ENCODE measurements at places on chromosomes 3 and 15.

- DNase-seq: no peak
Observed at GRCh38 chr3:102514241-102514640, 79.4 kb downstream of the ZPLD1 start.

- no peak for DNase-seq
Observed at GRCh38 chr3:148600440-148600839, 97.3 kb upstream of the AGTR1 start.

GRCh38 chr15:98391568-98391967, 256.8 kb upstream of the IGF1R start:
- DNase-seq: no peak

DNA sequence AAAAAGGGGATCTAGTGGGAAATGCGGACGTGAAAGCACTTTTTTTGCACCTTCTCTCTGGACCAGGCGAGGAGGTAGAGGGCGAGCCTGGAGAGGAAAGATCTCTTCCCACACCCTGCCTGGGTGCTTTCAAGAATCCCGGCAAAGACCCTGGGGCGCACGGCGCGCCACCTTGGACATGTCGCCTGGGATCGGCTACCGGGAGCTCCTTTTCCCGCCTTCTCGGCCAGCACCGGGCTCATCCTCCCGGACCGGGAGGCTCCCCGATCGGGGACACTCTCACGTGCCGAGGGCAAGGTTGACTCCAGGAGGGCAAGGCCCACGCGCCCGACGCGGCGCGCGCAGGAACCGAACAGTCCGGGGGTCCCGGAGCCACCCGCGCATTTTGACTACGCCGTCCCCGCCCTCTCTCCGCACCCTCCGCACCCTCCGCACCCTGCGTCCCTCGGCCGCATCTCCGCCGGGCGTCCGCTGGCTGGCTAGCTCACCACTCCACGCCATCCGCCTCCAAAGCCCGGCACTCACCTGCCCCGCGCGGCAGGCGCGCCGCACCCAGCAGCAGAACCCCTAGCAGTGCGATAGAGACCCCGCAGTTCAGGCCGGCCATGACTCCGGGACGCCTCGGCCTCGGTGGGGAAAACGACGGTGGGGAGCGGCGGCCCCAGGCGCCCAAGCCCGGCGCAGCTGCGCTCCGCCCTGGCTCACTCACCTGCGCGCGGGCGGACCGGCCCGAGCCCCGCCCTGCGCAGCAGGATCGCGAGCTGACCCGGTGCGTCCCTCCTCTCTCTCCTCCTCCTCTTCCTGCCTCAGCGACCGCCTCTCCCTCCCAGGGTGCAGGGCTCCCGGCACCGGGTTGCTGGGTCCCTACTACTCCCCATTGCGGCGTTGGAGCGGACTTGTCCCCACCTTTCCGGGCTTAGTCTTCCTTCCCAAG, at the start of gene CDCP1:
CDCP1 (minus strand) TSS at position 698 of the 934 bp plus-strand sequence; CDS start at position 607, 91 bp downstream.
- DNase-seq: no peak

GRCh38 chr3:183255348-183255730, 2.3 kb downstream of the B3GNT5 start:
- no peak for DNase-seq

DNA sequence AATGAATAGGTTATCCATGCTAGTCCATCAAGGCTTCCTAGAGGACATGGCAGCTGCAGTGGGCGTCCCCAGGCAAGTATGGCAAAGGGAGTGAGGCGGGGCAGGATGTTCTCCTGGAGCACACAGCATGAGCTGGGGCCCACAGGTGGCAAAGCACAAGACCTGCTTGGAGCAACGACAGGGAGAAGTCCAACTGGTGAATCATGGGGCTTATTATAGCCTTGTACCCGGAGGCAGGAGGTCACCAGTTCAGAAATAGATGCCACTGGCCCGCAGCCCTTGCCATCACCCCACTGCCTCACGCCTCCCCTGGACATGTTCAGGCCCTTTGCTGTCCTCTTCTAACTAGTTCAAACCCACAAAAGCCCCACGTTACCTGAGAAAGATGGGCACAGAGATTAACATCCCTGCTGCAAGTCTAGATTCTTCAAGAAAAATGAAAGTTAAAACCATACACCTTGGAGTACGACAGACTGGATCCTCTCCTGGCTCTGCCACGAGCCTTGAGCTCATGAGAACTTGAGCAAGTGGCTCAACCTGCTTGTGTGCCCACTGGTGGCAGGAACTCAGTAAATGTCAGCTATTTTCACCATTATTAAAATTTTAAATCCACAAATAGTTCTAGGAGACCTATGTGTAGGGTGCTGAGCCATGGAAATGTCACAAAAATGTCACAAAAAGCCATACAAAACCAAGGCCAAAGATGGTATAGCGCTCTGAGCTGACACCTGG, 1.8 kb upstream of the SRGAP3 start:
- no peak for DNase-seq

DNA sequence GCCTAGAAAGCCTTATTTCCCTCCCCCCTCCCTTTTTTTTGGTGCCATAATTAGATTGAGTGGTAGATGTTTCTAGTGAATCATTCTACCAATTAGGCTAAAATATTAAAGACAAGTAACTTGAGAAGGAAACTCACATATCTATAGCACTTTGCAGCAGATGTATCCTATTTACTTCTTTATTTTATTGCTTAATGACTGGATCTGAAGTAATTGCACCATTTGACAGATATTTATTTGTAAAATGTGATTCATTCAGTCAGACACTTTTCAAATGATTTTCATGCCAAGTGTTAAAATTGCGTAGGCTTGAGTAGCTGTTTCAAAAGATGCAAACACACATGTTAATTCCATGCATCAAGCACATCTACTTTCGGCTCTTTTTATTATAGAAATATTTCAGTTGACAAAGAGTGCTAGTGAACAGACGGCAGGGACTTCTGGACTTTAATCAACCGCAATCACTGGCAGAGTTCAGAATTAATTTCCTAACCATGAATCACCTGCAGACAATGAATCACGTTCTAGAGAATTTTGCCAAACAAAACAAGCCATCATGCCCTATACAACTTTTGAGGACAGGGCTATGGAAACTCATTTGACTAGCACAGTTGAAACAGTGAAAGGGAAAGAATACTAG, 636.8 kb downstream of the MECOM start:
- no peak for DNase-seq

DNA sequence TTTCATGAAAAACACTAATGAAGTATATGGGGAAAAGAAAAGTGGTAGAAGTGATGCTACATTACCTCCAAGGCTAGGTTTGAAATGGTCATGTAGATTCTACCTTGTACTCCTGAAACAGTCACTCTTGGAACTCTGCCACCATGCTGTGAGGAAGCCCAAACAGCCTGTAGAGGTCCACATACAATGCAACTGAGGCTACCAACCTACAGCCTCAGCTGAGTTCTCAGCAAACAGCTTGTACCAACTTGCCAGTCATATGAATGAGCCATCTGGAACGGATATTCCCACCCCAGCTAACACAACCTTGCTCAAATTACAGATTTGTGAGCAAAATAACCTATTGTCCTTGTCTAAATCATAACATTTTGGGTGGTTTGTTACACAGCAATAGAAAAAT, 193.5 kb downstream of the ULK4 start:
- no peak for DNase-seq

DNA sequence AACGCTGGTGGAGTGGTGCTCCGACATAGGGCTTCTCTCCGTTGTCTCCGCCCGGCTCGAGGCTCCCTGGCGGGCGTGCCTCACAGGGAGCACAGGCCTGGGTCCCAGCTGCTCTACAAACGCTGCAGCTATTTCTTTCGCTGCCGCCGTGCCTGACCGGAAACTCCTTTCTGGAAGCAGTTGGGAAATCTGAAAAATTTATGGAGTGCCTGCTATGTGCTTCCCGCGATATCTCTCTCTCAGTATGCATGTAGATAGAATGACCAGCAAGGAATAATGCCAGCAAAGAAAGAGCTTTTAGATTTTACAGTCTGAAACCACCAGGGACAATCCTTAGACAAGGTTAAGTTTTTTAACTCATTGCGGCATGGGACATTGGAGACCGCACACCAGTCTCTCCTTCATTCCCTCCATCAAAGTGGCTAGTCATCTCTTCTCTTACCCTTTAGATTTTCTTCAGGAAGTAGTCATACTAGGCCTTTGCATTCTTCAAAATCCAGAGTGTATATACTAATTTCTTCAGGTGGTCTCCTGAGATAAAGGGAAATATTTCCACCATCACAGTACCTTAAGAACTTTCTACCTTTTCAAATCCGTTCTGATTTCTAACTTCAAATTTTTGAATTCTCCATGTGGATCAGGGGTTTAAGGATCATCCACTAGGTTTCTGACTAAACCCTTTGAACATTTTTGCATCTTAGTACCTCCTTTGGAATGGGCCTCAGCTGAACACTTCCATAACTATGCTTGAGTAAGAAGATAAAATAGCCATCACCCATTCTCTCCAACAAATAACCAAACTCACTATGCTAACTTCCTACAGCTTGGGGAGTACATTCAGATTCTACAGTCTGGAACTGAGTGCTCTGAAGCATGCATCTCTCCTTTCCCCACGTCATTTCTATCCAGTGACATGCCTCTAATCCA, 1.1 kb upstream of the NPHP3 start:
- no peak for DNase-seq

DNA sequence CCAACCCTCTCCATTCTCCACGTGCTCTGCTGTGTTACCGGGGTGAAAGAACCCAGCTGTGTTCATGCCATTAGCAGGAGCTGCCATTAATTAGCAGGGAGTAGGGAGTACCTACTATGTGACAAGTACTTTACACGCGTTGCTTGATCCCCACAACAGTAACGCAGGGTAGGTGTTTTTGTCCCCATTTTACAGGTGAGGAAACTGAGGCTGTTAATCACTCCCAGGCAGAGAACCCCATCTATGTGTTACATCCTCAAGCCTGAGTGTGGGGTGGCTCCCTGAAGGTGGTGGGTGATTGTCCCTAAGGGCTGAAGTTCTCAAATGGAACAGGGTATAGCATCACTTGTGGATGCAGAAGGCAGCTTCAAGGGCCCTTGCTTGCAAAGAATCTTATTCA, 22.8 kb downstream of the MELTF start:
- no peak for DNase-seq

DNA sequence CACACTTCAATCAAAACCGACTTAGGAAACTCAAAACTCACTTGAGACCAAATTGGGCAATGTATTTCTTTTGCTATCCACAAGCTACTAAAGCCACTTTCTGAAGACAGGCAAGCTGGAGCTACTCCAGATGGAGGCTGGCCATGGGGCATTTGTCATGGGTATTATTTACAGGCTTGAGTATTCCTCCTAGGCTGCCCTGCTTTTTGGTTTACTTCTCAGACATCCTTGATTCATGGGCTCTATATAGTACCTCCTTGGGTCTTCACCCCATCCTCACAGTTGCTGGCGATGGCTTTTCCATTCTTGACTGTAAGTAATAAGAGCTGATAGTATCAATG, 18.6 kb upstream of the SYNM start:
- DNase-seq: no peak

DNA sequence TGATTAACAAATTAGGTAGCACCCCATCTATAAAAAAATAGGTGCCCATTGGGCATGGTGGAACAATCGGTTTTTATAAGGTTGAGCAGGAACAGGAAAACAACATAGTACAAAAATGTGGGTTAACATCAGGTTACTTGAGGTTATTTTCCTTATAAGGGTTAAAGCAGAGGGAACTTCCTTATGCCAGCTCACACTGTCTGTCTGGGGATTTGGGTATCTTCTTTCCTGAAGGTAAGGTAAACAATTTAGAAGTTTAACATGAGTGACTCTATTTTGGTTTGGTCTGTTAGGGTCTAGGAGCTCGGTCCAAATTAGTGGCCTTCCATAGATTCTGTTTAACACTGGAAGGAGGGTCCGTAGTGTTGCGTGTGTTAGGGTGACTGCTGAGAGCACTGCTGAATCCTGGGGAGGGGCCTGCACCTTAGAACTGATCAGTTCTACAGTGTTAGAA, 14.7 kb downstream of the CHD2 start:
- no peak for DNase-seq

DNA sequence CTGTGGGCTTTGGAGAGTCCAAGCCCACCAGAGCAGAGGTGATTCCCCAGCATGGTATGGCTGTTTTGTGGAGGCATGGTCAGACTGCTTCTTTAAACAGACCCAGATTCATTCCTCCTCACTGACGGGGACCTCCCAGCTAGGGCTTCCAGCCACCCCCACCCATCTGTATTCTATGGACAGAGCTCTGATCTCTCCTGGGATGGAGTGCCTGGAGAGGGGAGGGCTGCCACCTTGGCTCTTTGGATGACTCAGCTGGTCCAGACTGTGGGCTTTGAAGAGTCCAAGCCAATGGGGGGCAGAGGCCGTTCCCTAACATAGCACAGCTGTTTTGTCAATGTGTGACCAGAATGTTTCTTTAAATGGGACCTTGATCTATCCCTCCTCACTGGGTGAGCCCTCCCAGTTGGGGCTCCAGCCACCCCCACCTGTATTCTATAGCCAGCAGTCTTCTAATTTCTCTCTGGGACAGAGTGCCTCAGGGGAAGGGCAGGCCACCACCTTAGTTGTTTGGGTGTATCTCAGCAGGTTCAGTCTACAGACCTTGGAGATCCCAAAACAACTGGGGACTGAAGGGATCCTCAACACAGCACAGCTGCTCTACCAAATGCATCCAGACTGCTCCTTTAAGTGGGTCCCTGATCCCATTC, 122.0 kb upstream of the OSTN start:
- no peak for DNase-seq

DNA sequence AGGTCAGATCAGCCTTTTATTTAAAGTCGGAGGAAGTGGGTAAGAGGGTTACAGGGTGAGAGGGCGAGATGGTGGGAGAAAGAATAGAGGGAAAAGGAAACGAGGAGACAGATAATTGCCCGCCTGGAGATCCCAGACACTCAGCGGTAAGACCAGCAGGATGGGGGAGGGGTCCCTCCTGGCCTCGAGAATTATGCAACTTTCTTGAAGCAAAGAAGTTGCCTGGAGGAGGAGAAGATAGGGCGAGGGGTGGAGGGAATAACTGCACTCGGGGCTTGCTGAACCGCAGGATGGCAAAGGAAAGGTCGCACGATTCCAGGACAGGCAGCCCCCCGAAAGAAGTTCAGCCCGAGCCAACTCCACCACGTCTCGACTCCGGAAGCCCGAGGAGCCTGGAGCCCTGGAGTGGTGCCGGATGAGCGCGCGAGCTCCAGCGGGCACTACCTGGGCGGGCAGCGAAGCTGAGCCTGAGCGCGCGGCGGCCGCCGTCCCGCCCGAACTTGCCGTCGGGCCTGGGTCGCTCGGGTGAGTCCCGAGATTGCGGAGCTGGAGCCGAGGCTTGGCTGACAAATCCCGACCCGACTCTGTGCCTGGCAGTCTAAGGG, 402 bp downstream of the WWTR1 start:
- DNase-seq: no peak

DNA sequence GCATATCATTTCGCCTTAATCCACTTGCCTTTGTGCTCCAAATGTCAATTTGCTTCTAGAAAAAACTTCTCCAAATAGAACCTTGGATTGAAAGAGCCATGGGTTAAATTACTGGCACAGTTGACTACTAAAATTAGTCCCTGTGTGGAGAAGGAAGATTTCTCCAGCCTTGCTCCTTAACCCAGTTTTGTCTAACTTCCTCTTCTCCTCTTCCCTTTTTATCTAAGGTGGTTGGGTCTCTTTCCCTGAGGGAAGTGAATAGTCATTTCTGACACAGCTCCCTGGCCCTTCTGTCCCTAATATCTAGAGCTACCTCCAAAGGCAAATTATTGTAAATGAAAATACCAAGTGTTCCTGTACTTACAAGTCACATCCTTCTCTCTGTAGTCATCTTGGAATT, 527.9 kb upstream of the TBL1XR1 start:
- DNase-seq: no peak

Data from activated T-cell treated with anti-CD3 and anti-CD28 coated beads for 1 hour (primary cell).